Inflammatory macrophage treated with lipopolysaccharide for 4 hours (primary cell): ENCODE measurements at places on chromosomes 2 and 18.

GRCh38 chr2:196551014-196551413, 88.5 kb upstream of the CCDC150 start:
- DNase-seq: no peak

- no peak for DNase-seq
These were observed 66.5 kb downstream of the LNPK start for GRCh38 chr2:175935289-175936181.

- no peak for DNase-seq
These were observed 8.4 kb downstream of the HOXD8 start for GRCh38 chr2:176137906-176138305.

DNA sequence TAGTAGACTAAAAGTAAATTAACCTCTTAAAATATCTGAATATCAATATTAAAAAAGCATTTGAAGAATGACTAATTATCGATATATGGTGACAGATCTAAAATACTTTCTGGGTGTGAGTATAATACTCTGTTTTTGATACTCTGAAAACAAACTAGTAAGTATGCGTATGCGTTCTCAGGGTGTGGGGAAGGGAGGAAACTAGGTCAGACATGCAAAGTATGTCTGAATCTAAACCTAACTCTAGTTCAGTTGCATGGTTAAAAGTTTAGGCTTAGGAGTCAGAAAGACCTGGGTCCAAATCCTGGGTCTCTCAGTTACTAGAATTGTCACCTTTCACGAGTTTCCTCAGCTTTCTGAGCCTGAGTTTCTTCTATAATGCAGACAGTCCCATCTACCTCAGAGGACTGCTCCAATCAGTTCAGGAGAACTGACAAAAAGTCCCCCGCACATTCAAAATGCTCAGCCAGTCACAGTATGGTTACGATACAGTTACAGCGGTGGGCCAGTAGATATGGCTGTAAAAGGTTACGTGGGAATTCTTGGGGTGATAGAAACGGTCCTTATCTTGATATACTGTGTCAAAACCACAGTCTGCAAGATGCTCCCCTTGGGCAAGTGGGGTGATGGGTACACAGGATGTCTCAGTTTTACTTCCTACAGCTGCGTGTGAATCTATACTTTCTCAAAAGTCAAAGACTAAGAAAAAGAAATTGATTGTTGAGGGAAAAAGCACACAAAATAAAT, 29.2 kb downstream of the UNC50 start:
- DNase-seq: no peak

DNA sequence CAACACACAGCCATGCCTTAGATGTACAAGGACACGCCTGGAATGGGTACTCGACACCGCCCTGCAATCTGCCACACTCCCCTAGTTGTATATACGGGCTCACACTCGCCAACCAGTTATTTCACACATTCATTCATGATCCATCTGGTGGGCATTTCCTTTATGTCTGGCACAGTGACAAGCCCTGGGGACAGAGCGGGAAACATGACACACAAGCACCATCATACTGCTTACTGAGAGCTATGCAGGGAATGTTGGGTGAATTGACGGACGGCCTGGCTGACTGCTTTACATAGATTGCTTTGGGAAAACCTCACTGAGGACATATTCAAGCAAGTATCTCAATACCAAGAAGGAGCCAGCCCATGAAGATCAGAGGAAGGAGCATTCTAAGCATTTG, 448.0 kb upstream of the SPRED2 start:
- DNase-seq: no peak
